ENCODE measurements at places on chromosomes 3 and 15.

DNA sequence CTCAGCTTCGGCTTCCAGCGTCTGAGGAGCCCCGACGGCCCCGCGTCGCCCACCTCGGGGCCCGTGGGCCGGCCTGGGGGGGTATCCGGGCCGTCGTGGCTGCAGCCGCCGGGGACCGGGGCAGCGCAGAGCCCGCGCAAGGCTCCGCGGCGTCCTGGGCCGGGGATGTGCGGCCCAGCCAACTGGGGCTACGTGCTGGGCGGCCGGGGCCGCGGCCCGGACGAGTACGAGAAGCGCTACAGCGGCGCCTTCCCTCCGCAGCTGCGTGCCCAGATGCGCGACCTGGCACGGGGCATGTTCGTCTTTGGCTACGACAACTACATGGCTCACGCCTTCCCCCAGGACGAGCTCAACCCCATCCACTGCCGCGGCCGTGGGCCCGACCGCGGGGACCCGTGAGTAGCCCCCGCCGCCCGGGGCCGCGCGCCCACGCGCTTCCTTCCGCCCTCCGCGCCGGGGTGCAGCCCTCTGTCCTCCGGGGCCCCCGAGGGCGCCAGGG is 462 bp downstream of the EDEM1 start:
- no peak for DNase-seq

DNA sequence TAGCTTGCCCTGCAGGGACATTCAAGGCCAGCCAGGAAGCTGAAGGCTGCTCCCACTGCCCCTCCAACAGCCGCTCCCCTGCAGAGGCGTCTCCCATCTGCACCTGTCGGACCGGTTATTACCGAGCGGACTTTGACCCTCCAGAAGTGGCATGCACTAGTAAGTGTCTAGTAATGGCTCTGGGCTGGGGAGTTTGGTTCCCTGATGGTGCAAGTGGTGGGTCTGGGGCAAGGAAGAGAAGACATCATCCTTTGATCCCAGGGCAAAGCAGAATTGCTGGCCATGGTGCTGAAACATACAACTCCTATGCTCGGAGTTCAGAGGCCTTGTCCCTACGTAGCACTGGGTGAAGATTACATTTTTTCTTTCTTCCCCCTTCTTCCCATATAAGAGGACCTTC is 311.4 kb downstream of the EPHB1 start:
- DNase-seq, result no peak

DNA sequence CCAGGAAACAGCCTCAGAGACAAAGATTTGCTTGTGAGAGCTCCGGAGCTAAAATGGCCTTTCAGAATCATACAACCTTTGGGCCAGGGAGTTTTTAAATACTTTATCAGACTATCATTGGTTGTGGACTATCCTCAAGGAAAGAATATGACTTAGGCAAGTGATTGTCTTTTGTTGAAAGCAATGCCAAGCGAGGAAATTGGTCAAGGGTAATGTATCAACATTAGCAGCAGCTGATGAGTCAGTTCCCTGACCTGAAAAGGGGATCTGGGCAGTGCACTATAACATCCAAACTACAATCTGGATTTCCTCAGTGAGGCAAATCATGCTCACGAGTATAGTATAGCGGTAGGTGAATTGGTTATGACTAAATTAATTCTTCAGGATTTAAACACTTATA is 303.6 kb downstream of the LSAMP start:
- no peak for DNase-seq

DNA sequence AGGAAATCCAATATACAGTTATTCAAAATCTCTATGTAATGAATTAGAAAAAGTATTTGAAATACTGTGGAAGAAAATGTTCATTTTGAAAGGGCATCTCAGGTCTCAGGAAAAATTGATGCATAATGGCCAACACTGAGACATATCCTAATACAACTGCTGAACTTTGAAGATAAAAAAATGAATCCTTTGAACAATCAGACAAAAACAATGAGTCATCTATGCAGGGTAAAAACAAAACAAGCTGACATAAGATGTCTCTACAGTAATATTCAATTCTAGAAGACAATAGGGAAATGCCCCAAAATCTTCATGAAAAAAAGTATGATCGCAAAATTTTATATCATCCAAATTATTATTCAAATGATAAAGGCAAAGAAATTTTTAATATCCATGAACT is 34.0 kb upstream of the ZNF280D start:
- no peak for DNase-seq

GRCh38 chr15:93501946-93502345 is 412.9 kb upstream of the RGMA start:
- DNase-seq, result no peak

Measured in forelimb muscle (tissue), 1 donor.